GM10248 (cell line): ENCODE measurements at places on chromosomes 6 and 20.

GRCh38 chr6:35064757-35065440, 76.2 kb downstream of the TCP11 start:
- no peak for DNase-seq

GRCh38 chr6:137873273-137873762, 6.3 kb downstream of the TNFAIP3 start:
- DNase-seq, result peak; percentile 54

DNA sequence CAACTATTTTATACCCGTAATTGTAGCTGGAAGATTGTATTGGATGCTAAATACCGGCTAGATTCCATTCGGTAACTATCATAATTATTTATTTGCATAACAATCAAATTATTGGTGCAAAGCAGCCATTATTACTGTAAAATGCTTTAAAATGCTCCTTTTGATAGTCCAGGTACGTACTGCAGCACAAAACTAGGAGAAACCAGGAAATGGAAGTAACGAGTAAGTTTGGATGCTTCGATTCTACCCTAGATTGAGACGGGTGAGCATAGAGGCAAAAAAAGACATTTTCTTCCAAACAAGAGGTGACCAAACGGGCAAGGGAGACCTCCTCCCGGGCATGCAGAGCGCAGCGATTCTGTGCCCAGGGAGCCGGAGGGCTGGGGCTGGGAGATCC, 469 bp upstream of the XRN2 start:
- no peak for DNase-seq

DNA sequence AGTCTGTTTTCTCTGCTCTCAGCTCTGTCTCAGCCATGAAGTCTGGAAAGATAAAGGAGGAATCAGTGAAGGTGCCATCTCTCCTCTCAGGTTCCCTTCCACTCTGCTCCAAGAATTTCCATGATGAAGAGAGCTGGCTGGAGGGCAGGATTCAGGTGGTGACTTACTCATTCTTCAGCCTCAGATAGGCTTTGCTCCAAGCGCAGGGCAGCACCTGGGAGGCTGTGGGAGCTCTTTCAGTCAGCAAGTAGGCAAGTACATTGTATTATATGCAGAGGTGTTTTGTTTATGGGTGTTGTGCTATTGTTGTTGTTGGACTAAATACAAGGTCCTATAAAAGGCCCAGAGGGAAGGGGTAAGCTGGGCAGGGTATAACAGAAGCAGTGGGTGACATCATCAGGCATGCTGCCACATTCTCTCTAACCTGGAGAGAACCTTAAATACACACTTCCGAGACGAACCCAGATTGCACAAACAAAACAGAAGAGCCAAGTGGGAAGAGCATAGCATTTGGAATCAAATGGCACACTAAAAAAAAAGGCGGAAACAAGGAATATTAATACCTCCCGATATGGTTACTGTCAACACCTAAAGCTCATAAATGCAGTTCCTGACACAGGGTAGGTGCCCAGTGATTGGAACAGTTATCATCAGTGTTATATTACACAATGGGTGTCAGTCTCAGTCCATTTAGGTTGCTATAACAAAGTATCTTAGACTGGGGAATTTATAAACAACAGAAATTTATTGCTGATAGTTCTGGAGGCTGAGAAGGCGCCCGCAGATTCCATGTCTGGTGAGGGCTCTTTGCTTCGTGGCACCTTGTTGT, 14.5 kb upstream of the PSMG4 start:
- no peak for DNase-seq

DNA sequence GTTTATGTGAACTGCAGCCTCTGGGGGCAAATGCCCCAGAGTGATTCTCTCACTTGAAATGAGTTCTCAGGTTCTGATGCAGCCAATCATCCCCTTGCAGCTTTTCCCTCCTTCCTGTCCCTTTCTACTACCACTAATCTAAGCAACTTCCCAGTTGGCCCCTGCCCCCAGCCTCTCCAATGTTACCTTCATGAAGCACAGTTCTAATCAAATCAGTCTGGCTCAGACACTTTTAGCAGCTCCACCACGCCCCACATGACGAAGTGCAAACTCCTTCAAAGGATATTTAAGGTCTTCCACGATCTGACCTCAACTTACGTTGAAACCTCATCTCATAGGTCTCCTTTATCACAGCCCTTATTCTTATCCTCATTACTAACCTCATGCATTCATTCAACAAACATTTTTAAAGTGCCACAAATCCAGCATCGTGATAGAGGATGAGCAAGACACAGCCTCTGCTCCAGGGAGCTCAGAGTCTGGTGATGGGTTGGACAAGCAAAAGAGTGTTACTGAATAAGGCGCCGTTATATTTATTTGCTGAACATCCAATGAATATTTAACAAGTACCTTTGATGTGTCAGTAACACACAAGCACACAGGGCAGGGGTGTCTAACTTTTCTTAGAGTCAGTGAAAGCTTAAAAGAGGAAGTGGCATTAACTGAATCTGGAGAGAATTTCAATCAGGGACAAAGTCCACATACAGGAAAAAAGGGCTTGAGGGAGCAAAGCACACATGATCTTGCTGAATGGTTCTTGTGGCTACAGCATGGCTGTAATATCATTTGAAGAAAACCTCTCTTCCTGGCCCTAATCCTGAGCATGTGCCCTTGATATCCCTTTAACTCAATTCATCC, 20.4 kb upstream of the DTNBP1 start:
- DNase-seq, result peak; percentile 34
